AG04449 (cell line): ENCODE measurements at places on chromosomes 13 and 19.

GRCh38 chr19:1262623-1263123 lies 6.5 kb upstream of the CIRBP start:
- no peak for DNase-seq

GRCh38 chr19:13441810-13442512 lies 64.3 kb downstream of the CACNA1A start:
- no peak for DNase-seq

GRCh38 chr19:44204772-44205171 lies 7.6 kb upstream of the ZNF227 start:
- no peak for DNase-seq

GRCh38 chr13:45518525-45519245 lies 53.9 kb downstream of the COG3 start:
- no peak for DNase-seq

- no peak for DNase-seq
Observed at GRCh38 chr13:105464249-105464648, 1071.2 kb downstream of the EFNB2 start.
